ENCODE measurements at places on chromosomes 6 and 20. TPM values are rescaled to one million over a fixed set of nuclear protein-coding genes. Genes with fewer than 3 reads are reported as not detected.

- DNase-seq, result no peak
- no peaks in the 10 kb centered on the region for H3K27me3 ChIP-seq
- H3K36me3 ChIP-seq, result no peaks in the 10 kb centered on the region
- no peaks in the 10 kb centered on the region for H3K4me1 ChIP-seq
- H3K27ac ChIP-seq, result no peak overlapping the region
Observed at GRCh38 chr20:48025661-48026060, 240.4 kb upstream of the SULF2 start.

- no peak overlapping the region for H3K27ac ChIP-seq
- no peak for DNase-seq
- no peak overlapping the region for H3K4me3 ChIP-seq
- H3K36me3 ChIP-seq, result no peaks in the 10 kb centered on the region
- no peaks in the 10 kb centered on the region for H3K27me3 ChIP-seq
- H3K4me1 ChIP-seq, result no peaks in the 10 kb centered on the region
Observed at GRCh38 chr20:54485631-54486030, 10.2 kb downstream of the DOK5 start.

DNA sequence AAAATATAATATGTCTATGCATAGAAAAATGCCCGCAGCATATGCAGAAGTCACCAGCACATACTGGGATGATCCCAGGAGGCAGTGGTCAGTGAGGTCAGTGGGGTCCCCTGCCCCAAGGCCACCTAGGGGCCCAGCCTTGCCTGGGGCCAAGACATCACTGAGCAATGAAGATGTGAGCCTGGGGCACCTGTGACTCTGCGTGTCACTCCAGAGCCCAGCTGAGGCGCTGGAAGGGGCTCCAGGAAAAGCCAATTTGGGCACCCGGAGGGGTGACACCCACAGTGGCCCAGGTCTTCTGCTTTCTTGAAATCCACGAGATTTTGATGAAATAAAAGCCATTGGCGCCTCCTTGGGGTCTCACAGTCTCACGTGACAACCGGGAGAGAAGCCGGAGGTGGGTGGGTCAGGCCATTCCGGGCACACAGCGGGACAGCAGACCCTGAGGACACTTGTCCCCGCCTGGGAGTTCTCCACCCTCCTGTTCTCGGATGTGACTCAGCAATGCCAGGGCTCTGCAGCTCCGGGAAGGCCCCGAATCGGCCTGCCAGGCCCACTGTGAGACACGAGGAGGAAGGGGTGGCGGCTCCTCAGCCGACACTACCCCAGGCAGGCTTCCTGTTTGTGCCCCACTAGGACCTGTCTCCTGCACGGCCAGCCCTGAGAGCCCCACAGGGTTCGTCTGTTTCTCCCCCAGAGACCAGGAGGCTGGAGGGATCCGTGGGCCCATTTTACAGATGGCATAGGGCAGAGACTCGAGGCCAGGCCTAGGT, 24.4 kb upstream of the SLCO4A1 start:
- no peak overlapping the region for H3K4me3 ChIP-seq
- H3K27ac ChIP-seq, result peak overlapping the region; percentile 16
- H3K27me3 ChIP-seq, result no peaks in the 10 kb centered on the region
- peak; percentile 38 for DNase-seq

GRCh38 chr20:63502671-63503172, 3.8 kb upstream of the EEF1A2 start:
- H3K27me3 ChIP-seq, result peaks cover 7% of the 10 kb centered on the region
- no peak for DNase-seq
- H3K4me1 ChIP-seq, result no peaks in the 10 kb centered on the region
- H3K36me3 ChIP-seq, result no peaks in the 10 kb centered on the region

DNA sequence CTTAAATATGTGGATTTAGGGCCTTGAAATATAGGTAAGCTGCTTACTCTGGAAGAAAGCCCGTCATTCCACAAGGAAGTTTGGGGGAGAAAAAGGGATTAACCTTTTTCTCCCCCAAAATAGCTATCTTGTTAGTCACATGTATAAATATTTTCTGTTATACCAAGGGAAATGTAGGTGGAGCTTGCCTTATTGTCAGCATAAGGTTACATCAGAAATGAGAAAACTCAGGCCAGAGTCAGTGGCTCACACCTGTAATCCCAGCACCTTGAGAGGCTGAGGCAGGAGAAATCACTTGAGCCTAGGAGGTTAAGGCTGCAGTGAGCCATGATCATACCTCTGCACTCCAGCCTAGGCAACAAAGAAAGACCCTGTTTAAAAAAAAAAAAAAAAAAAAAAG, 129.9 kb downstream of the LRFN2 start:
- no peaks in the 10 kb centered on the region for H3K36me3 ChIP-seq
- no peak overlapping the region for H3K4me3 ChIP-seq
- H3K4me1 ChIP-seq, result no peaks in the 10 kb centered on the region
- no peak overlapping the region for H3K27ac ChIP-seq
- H3K27me3 ChIP-seq, result no peaks in the 10 kb centered on the region
- DNase-seq, result no peak

DNA sequence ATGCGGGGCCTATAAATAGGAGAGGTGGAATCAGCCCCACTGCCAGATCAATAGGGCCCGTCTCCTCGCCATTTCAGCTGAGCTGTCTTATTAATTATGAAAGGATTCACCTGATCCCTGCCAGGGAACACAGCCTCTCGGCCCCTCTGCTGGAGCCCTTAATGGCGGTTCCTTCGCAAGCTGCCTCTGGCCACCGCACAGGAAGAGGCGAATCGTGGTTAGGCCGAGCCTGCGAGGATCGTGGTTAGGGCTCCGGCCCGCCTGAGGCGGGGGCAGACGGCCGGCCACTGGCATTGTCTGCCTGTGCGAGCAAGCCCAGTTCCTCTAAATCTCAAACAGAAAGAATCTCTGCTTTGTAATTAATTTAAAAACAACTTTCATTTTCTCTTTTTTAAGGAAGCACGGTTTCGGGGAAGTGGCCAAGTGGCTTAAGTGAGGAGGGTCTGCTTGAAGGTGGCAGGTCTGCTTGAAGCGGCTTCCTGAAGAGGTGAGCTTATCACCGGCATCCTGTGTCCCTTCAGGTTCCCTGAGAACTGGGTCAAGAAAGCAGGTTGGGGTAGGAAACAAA, 9.2 kb downstream of the NRN1 start:
- no peak overlapping the region for H3K27ac ChIP-seq
- H3K36me3 ChIP-seq, result no peaks in the 10 kb centered on the region
- H3K4me1 ChIP-seq, result peaks cover 57% of the 10 kb centered on the region
- DNase-seq, result no peak
- H3K4me3 ChIP-seq, result peak overlapping the region; percentile 74
- peaks cover 91% of the 10 kb centered on the region for H3K27me3 ChIP-seq

GRCh38 chr20:5870568-5870981, 79.8 kb downstream of the TRMT6 start:
- H3K4me3 ChIP-seq, result no peak overlapping the region
- no peak overlapping the region for H3K27ac ChIP-seq
- DNase-seq, result no peak
- no peaks in the 10 kb centered on the region for H3K27me3 ChIP-seq
- no peaks in the 10 kb centered on the region for H3K36me3 ChIP-seq

GRCh38 chr6:137414599-137414998, 79.6 kb downstream of the OLIG3 start:
- H3K27ac ChIP-seq, result peak overlapping the region; percentile 18
- peak overlapping the region; percentile 52 for H3K4me3 ChIP-seq
- no peak for DNase-seq

DNA sequence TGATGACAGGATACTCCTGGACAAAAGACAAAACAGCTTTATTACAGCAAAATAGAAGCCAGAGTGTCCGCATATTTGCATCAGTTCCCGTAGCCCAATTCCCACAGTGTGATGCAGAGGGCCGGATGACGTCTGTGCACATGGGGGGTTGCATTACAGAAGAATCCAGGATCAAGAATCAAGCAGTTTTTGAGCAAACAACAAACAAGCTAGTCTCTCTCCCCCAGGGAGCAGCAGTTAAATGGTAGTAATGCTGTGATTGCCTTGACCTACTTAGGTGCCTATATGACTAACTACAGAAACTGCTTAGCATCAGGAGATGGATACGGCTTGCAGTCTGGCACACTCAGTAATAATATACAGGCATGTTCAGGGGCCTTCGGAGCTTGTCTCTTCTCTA, 3.2 kb upstream of the SDHAF4 start:
- no peaks in the 10 kb centered on the region for H3K36me3 ChIP-seq
- H3K4me3 ChIP-seq, result no peak overlapping the region
- DNase-seq, result no peak
- no peaks in the 10 kb centered on the region for H3K27me3 ChIP-seq
- no peak overlapping the region for H3K27ac ChIP-seq
- peaks cover 4% of the 10 kb centered on the region for H3K4me1 ChIP-seq

GRCh38 chr6:158070513-158070912, 88.8 kb downstream of the SYNJ2 start:
- no peak for DNase-seq
- H3K36me3 ChIP-seq, result no peaks in the 10 kb centered on the region
- no peaks in the 10 kb centered on the region for H3K27me3 ChIP-seq
- H3K4me1 ChIP-seq, result peaks cover 7% of the 10 kb centered on the region
- no peak overlapping the region for H3K27ac ChIP-seq

DNA sequence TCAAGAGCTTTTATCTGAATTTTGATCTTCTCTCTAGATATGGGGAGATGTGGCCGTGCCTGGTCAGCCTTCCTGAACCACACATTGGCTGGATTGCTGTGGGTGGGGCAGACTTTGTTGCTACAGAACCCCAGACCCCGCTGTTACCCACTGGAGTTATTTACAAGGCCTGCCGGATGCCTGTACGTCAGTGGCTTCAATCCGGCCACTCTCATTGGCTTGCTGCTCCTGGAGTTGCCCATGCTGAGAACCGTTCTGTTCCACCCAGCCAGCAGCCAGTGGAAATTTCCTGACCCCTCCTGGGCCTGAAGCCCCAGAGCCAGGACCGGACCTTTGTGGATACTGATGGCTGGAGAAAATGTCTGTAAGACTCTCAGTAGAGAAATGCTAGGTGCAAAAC, 101.9 kb downstream of the TFAP2C start:
- H3K36me3 ChIP-seq, result no peaks in the 10 kb centered on the region
- no peak overlapping the region for H3K27ac ChIP-seq
- no peaks in the 10 kb centered on the region for H3K27me3 ChIP-seq

GRCh38 chr20:19977373-19977770, 39.8 kb upstream of the NAA20 start:
- no peaks in the 10 kb centered on the region for H3K36me3 ChIP-seq
- H3K27ac ChIP-seq, result no peak overlapping the region
- DNase-seq, result no peak
- H3K4me1 ChIP-seq, result no peaks in the 10 kb centered on the region
- H3K4me3 ChIP-seq, result no peak overlapping the region

Gene NOX3
- not detected for total RNA-seq

Gene CYP39A1
- total RNA-seq, result not detected

Gene SPATS1
- total RNA-seq, result not detected

Data from CD8-positive, alpha-beta memory T cell (primary cell).